ENCODE measurements at places on chromosomes 7 and 10.

- no peak for DNase-seq
Observed at GRCh38 chr7:211715-212058, 19.3 kb downstream of the FAM20C start.

DNA sequence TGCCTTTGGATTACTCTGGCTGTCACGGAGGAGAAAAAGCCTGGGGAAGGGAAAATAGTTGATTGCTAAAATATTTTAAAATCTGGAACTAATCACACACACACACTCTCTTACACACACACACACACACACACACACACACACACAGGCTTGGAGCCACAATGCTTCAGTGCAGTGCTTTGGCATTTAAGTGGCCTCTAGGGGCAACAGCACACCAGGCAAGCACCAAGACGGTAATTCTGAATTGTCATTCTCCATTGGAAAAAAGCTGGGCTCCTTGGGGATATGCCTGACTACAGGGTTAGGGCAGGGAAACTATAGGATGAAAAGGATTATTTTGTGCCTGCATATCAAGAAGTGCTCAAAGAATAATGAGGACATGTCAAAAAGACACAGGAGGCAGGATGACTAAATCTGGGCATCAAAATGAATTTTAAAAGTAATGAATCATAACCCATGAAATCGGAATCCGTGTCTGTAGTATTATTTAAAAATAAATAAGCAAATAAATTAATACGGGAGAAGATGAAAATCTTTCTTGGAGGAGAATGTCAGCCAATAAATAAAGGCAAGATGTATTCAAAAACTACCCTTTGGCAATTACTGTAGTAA, 30.4 kb upstream of the DDC start:
- no peak for DNase-seq

GRCh38 chr7:151843181-151843580, 33.7 kb downstream of the PRKAG2 start:
- no peak for DNase-seq

- DNase-seq, result no peak
Observed at GRCh38 chr7:518630-519483, 789 bp downstream of the PDGFA start.

- DNase-seq, result no peak
Observed at GRCh38 chr7:148410905-148411304, 179.7 kb upstream of the C7orf33 start.

DNA sequence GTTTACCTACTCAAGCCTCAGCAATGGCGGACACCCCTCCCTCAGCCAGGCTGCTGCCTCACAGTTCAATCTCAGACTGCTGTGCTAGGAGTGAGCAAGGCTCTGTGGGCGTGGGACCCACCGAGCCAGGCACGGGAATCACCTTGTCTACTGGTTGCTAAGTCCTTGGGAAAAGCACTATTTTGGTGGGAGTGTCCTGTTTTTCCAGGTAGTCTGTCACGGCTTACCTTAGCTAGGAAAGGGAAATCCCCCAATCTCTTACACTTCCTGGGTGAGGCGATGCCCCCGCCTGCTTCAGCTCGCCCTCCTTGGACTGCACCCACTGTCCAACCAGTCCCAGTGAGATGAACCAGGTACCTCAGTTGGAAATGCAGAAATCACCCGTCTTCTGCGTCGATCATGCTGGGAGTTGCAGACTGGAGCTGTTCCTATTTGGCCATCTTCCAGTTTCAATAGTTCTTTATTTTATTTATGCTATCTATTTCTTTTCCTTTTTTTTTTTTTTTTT, at the start of gene HYAL4:
HYAL4 (plus strand) TSS at position 458 of the 508 bp plus-strand sequence. CDS start 23,105 bp downstream, outside the sequence.
- DNase-seq, result no peak

GRCh38 chr10:63977329-63977923, 456.2 kb downstream of the REEP3 start:
- DNase-seq, result no peak

- no peak for DNase-seq
Observed at GRCh38 chr7:111841596-111842205, 279.4 kb upstream of the IMMP2L start.

DNA sequence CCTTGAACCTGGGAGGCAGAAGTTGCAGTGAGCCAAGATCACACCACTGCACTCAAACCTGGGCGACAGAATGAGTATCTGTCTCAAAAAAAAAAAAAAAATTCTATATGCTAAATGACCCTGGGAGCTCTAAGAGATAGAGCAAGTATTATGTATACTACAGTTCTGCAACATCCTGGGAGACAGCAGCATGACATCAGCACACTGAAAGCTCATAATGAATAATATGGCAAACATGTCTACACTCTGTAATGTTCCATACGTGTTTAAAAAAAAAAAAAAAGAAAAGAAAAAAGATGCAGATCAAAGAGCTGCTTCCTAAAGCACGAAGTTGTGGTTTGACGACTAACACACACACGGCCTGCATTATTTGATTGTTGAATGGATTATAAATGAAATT, 72.5 kb downstream of the CUL2 start:
- no peak for DNase-seq

DNA sequence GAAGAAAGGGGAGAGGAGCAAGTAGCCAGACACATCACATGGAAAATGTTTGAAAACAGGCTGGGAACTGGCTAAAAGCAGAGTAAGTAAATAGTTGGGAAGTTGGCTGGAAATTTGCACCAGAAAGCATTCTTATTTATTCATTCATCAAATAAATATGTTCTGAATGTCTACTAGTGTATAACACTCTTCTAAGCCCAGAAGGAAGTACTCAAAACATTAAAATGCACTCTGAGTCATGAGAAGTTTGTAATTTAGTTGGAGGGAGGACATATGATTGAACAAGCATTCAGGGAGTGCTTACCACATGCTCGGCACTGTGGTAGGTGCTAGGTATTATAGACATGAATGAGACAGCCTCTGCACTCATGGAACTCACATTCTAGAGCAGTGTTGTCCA, 37.0 kb upstream of the CNNM1 start:
- no peak for DNase-seq

DNA sequence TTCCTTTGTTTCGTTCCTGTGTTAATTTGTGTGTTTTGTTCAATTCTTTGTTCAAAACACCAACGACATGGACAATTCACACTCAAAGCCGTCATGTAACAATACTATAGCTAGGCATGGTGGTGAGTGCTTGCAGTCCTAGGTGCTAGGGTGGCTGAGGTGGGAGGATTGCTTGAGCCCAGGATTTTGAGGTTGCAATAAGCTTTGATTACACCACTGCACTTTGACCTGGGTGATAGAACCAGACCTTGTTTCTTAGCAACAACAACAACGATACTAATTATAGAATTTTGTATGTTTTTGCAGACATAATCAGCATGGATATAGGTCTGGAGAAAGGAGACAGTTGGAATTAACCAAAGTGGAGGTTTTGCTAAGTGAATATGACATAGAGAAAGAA, 936.2 kb downstream of the PCDH15 start:
- no peak for DNase-seq

GRCh38 chr10:55500931-55501559, 700.0 kb upstream of the PCDH15 start:
- DNase-seq, result no peak

DNA sequence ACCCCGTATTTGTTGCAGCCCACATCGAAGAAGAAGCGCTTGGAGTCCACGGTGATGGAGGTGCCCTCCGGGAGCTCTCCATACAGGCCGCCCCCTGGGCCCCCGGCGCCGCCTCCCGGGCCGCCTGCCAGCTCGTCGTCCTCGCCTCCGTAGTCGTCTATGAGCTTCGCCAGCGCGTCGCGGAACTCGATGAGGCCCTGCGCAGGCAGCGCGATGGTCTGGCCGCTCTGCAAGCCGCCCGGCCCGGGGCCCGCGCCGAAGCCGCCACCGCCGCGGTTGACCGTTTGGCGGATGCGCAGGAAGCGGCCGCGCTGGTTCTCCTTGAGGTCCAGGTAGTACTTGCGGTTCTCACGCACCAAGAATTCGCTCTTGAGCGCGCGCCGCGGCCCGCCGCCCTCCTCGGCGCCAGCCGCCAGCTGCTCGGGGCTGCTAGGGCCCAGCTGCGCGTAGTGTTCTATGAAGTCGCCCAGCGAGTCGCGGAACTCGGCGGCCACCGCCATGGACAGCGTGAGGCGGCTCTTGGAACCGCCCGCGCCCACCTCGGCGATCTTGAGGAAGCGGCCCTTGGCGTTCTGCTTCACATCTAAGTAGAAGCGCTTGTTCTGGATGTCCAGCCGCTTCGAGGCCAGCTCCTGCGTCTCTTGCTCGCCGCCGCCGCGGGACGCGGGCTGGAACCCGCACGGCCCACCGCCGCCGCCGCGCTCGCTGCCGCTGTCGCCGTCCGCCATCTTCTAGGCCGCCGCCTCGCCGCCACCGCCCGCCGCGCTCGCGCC, 523 bp downstream of the PURB start:
- DNase-seq, result peak; percentile 18

DNA sequence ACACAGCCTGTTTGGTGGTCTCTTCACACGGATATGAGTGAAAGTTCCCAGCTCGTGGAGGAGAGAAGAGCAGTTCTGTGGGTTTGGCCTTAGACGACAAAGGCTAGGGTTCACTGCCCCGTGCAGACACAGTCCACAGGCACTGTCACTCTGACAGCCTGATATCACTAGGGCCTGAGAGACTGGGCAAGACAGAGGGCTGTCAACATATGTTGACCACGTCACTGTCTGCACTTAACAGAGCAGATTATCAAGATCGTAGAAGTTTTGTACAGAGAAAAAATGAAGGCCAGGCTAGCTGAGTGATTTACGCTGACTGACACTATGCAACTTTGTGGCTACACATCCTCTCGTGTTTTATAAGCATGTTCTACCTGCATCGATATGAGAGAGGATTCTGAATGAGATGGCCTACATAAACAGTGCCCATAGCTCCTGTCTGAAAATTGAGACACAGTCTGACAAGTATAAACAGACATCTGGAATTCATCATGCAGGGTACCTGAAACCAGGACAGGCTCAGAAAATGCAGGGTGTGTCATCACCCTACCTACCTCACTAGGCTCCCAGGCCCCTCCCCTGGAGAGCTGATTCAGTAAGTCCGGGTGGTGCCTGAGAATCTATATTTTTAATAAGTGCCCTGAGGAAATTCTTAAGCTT, 120.0 kb downstream of the SGMS1 start:
- DNase-seq, result no peak

- no peak for DNase-seq
Observed at GRCh38 chr7:111229181-111229740, 138.3 kb downstream of the LRRN3 start.
